ENCODE measurements at places on chromosomes 4 and X.

DNA sequence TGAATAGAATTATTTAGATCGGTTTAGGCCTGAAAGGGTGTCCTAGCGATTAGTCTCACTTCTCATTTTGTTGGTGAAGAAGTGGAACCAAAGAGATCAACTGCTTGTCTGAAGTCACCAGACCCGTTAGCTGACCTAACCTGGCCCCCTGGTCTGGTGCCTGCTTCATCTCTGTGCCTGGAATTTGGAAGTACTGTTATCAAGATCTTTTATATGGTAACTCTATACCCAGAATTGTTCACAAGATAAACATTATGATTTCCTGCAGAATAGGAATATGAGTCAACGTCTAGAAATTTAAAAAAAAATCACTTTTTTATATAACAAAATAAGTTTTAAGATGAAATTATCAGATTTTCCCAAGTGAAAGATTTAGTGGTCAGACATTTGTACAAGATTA is 37.2 kb downstream of the LRP2BP start:
- peak; percentile 88 for DNase-seq

DNA sequence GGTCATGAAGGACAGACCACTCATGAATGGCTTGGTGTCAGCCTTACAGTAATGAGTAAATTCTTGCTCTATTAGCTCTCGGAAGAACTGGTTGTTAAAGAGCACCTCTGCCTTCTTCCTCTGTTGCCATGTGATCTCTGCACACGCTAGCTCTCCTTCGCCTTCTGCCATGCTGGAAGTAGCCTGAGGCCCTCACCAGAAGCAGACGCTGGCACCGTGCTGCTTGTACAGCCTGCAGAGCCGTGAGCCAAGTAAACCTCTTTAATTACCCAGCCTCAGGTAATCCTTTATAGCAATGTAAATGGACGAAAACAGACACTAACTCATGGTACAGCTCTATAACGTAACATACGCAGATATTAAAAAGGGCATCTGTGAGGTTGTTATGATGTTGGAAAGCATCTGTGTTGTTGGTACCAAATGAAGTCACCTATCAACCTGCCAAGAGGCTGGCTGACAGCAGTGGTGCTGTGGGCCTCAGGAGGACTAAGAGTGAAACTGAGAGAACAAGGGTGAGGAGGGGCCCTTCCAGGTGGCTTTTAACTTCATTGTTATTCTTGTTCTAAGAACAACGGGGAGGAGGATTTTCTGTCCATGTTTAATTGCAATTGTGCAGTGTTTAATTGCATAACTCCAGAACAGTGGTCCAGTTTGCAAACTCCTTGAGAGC is 69.2 kb downstream of the CRMP1 start:
- no peak for DNase-seq

- no peak for DNase-seq
Measured at GRCh38 chr4:92483341-92483740, 179.6 kb downstream of the GRID2 start.

GRCh38 chr4:2698951-2699505 is 57.1 kb downstream of the TNIP2 start:
- no peak for DNase-seq

DNA sequence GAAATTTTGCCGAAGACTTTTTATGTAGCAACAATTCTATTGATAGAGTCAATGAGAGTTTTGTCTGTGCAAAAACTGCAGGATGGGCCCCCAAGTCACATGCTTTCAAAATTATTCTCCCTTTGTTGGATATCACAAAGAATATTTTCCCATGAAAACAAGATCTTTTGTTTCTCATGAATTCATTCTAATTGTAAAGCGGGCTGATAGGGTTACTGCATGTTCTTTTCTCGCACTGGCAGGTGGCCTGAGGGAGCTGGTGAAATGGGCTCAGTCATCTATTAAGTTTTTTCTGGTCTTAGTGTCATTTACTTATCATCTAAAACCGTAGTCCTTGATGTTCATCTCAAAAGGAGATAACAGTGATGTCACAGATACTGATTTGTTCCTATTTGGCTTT is 44.2 kb downstream of the MID1IP1 start:
- DNase-seq = no peak

GRCh38 chr4:155972098-155972497 is 18.4 kb upstream of the CTSO start:
- DNase-seq = peak; percentile 61

DNA sequence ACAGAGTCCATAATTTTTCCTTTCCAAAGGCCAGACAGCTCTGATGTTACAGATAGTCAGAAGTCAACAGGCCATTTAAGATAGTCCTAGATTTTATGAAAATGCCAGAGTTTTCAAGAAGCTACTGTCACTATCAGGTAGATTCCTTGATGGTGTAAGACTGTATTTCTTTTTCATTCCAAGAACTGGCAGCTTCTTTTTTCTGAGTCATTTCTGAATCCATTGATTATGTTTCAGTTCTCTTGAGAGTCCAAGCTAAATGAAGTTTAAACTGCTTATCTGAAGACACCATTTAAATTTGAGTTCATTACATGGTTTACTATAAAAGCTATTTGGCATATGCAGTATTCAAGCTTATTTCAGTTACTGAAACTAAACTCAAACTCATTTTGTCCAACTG is 44.6 kb downstream of the RASSF6 start:
- DNase-seq = no peak

GRCh38 chr4:147479786-147480185 is 1.1 kb upstream of the EDNRA start:
- no peak for DNase-seq

DNA sequence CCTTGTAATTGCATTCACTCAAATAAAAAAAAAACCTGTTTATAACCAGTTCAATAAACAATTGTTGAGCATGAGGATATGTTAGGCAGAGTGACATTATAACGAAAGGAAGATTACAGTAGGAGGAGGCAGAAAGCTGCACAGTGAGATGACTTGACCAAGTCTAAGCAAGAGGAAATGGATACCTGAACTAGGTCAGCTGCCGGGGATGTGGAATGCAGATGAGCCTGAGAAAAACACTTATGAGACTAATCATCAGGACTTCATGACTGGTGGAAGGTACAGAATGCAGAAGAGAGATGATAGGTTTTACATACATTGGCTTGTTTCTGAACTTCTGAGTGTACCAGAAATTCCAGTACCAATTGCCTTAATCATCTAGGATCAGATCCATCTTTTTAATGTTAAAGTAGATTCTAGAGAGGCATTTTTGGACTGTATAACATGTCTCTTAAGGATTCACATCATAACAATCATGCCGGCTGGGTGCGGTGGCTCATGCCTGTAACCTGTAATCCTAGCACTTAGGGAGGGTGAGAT is 208.1 kb upstream of the PPP3CA start:
- DNase-seq = no peak

DNA sequence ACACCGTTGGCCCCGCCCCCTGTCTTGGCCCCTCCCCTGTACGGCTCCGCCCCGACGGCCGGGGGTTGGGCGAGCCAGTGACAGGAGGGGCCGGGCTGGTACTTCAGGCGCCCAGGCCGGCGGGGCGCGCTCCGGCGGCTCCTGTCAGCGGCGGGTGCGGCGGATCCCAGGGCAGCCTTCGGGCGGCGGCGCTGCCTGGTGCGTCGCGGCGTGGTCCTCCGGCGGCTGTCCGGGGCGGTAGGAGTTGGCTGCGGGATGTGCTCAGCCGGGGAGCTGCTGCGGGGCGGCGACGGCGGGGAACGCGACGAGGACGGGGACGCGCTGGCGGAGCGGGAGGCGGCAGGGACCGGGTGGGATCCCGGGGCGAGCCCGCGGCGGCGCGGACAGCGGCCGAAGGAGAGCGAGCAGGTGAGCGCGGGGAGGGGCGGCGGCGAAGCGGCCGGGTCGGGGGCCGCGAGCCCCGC is at the start of gene FAM241A:
TSS of gene FAM241A (plus strand) at position 129 of the 464 bp plus-strand sequence. CDS start at position 256, 127 bp downstream.
- peak; percentile 90 for DNase-seq

GRCh38 chrX:3440981-3441380 is 94.5 kb upstream of the MXRA5 start:
- no peak for DNase-seq

DNA sequence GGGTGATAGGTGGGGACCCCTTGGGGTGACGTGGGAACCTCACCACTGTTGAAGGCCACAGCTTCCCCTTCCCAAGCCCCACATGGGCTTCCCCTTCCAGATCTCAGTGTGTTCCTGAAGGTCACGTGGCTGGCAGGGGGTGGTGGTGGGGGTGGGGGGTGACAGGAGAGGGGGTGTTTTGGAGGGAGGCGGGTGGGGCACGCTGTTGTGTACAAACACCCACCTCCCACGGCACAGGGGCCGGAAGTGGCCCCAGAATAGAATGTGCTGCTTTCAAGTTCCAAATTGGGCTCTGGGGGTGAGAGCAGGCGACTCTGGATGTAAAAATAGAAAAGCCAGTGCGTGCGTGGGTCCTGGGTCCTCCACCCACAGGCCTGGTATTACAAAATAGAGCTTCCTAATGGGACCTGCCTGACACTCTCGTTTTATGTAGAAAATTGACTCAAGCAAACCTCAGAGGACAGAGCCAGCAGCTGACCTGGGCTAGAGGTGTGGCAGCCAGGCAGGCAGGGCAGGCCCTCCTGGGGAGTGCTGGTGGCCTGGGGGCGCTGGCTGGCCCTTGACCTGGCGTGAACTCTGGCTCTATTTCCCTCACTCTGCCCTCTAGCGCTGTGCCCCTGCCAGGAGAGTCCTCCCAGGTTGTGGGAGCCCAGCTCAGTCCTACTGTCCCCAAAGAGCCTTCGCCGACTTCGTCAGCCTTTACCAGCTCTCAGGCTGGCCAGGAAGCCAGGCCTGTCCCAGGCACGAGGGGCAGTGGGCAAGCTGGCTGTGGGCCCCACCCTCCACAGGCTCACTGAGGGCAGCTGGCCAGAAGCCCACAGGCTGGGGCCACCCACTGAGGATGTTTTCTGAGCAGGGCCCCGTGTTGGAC is 5.4 kb upstream of the SH3BP2 start:
- DNase-seq = no peak

- peak; percentile 16 for DNase-seq
Measured at GRCh38 chrX:115147220-115147619, 42.0 kb upstream of the RBMXL3 start.
